ACHN (cell line): ENCODE measurements at places on chromosomes 16 and 17.

DNA sequence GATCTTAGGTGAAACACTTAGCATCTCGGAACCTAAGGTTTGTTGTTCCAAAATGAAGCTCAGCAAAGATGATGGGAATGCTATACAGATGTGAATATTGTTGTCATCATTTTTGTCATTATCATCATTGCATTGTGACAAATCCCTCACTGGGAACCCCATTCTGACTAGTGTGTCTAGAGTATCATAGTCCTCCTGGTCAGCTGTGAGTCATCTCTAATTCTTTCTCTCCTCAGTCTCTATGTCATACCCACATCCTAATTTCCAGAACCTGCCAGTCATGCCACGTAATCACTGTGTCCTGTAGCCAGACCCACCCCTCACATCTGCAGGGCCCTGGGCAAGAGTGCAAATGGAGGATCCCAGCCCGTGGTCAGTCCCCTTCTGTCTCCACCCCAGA is 60.5 kb upstream of the CLEC3A start:
- no peak for DNase-seq

DNA sequence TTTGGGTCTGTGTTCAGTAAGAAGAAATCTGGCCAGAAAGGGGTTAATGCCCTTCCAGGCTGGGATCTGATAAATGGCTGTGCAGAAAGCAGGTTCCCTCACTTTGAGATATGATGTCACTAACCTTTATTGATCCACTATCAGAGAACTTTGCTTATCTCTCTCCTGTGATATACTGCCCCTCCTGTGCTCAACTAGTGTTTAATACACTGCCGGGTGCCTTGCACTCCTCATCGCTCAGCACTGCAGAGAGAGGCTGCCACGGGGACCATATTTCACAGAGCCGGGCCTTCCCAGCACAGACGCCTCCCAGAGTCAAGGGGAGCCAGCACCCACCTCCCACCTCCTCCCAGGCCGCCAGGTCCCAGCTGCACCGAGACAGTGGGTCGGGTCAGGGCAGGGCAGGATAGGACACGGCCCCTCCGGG is 20.2 kb downstream of the ZFHX3 start:
- no peak for DNase-seq

GRCh38 chr17:35062308-35062707 is 1.2 kb downstream of the RFFL start:
- DNase-seq, result no peak

DNA sequence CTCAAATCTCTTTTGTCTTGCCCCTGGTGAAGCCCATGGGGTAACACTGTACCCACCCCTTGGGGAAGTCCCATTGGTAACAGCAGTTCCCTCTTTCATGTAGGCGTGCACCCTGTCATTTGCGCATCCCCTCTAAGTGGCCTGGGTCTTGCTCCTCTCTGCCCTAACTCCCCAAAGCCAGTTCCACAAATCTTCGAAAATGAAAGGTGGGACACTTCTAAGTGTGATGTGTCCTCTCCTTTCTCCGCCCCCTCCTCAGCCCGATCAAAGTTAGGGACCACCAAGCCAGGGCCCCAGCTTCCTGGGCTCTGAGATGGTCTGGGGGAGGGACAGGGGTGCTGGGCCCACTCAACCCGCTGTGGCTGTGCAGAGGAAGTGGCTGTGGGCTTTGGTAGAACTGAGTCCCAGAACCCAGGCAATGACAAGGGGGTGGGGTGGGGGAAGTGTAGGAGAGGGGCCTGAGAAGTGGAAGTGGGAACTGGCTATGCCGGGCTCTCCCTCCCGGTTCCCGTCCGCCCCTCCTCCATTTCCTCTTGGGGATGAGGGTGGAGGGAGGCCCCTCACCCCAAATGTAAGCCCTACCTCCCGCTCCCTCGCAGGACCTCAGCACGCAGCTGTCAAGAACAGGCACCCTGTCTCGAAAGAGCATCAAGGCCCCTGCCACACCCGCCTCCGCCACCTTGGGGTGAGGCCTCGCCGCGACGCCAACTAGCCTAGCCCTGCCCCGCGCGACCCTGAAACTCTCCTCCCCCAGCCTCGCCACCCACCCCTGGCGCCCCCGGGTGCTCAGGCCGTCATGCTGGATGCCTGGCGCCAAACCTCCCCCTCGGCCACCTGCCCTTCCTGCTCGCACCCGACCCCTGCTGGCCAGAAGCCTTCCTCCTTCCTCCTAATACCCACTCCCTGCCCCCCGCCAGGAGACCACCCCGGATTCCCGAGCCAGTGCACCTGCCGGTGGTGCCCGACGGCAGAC is 8.7 kb downstream of the ABI3 start:
- DNase-seq, result no peak

DNA sequence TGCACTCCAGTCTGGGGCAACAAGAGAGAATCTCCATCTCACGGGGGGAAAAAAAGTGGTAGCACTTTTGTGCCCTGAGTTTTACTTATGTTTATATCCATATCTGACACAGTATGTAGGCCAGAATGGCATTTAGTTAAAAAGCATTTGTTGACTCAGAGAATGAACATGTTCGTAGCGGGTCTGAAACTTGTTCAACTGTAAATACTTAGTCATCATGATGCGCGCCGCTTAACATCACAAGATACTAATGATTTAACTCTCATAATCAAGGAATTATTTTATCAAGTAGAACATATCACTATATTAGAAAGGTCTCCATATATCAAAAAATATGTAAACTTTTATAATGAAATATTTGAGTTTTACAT is 55.3 kb upstream of the ITGA2B start:
- peak; percentile 88 for DNase-seq

DNA sequence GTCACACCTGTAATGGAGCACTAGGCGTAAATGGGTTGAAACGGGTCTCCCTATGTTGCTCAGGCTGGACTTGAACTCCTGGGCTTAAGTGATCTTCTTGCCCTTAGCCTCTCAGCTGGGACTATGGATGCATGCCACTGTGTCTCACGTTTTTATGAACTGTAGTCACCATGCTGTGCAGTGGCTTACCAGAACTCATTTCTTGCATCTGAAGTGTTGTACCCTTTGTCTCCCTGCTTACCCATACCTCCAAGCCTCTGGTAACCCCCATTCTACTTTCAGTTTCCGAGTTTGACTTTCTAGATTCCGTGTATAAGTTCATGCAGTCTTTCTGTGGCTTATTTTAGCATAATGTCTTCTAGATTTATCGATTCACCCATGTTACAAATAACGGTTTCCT is 7.7 kb downstream of the PYCARD start:
- no peak for DNase-seq

DNA sequence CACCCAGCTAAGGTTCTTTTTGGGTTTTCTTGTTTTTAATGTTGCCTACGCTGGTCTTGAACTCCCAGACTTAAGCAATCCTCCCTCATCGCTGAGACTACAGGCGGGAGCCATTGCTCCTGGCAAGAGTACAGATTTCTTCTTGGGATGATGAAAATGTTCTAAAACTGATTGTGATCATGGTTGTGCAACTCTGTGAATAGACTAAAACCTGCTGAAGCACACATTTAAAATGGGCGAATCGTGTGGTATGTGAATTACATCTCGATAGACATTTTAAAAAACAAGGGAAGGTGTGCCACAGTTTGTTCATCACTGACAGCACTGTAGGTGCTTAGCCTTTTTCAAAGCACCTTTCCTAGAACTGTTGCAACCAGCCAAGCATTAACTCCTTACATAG is 48.8 kb upstream of the CDH3 start:
- no peak for DNase-seq

- no peak for DNase-seq
Observed at GRCh38 chr17:77735566-77736198, 222.8 kb upstream of the TNRC6C start.

DNA sequence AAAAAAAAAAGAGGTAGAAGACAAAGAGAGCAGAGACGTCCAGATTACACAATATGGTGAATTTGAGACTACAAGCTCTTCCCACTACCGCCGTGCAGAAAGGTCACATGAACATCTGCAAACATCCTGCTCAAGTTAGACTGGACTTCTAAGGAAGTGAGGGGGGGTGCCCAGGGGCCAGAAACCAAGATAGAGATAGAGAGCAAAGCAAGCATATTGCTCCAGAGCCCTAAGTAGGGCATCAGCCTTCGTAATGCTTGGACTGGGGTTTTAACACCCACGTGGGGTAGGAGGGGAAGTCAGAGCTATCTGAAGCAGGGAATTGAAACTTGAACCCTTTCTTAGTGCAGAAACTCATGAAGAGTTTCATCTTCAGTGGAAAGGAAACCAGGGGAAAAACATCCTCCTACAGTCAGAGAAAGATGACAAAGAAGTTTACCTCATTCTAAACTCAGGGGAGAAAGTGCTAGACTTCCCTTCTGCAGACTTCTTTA is 8.7 kb downstream of the CLEC19A start:
- DNase-seq, result no peak

GRCh38 chr16:15829460-15829859 is 27.4 kb downstream of the MYH11 start:
- no peak for DNase-seq

DNA sequence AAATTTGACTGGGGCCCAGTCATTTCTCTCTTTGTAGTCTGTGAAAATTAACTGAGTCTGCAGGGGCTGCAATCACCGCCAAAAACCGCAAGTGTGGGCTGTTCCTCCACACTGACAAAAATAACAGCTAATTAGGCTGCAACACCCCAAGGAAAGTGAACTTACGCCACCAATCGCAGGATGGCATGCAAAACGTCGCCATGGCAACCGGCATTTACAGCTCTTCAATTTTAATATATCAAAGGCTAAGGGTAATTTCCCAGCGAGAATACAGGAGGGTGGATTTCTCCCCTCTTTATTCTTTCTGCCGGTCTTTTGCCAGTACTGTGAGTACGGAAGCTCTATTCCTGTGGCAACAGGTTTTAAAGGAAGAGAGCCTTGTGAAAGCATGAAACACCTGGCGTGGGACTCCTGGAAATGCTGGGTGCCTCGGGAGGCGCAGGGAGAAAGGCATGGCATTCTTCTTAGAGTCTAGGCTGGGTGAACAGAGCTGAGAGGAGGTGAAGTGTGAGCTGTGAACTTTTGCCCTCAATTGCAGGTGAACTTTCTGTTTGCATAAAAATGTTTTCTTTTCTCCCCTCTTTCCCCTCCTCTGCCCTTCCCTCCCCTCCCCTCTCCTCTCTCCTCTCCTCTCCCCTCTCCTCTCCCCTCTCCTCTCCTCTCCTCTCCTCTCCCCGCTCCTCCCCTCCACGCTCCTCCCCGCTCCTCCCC is 399.7 kb downstream of the XYLT1 start:
- DNase-seq, result no peak

DNA sequence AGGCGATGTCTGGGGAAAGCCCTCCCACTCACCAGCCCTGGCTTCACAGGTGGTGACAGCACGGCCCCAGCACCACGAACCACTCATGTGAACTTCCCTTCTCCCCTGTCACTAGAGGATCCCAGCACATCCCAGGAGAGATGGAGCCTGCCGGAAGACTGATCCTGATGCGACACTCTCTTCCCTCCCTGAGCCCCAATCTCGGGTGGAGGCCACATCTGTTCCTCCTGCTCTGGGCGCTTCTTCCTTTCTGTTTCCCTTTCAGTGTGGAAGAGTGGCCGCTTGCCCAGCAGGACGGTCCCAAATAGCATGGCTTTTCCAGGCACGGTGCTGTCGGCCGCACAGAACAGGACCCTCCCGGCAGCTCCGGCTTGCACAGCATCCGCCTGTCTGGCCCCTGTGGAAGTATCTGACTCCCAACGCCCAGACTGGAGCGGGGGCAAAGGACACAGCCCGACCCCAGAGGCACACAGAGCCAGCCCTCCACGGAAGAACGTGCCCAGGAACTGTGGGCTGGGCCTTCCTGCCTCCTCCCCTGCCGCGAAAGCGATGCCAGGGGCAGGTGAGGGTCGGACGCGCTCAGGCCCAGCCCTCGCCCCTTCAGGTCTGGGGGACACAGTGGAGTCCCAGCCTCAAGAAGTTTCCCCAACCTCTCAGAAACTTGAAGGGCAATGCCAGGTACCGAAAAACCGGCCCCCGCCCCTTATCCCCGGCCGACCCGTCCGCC is 37.6 kb downstream of the CBFA2T3 start:
- no peak for DNase-seq
